Stimulated activated CD4-positive, alpha-beta T cell treated with anti-CD3 and anti-CD28 coated beads, Interleukin-4, amount 100 ng/mL, for 24 hours (primary cell): ENCODE measurements at places on chromosomes 7 and 10.

DNA sequence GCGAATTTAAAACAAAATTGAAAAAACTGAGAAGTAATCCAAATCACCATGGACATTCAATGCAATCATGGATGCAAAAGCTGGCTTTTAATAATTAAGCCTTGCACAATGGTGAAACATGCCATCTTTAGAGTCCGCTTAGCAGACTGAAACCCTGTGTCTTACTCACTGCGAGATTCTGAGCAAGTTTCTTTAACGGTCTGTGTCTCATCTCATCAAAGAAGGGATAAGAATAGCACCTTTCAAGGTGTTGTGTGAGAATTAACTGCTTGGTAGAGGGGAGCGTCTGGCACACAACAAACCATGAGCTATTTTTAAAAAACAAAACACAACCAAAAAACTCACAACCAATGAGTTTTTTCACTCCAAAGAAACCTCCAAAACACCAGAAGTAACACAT lies 21.4 kb downstream of the ACBD7 start:
- DNase-seq: no peak

- DNase-seq: no peak
These were observed 59.4 kb downstream of the ST7 start for GRCh38 chr7:117012696-117013095.

DNA sequence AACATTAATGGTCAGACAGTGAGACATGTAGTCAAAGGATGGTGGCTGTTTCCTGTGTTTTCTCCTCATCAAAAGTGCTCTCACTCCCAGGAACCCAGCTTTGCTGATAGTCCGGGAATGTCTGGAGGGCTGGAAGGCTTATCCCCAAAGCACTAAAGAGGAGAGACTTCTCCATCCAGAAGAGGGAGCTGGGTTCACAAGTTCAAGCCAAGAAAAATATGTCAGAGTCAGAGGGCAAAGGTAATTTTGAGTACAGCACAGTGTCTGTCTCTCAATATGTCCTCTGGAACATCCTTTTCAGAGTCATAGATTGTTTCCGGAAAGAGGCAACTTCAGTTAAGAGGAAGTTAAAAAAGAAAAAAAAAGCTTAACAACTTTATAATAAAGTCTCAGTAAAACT lies 281.5 kb upstream of the PHYHIPL start:
- DNase-seq: no peak

DNA sequence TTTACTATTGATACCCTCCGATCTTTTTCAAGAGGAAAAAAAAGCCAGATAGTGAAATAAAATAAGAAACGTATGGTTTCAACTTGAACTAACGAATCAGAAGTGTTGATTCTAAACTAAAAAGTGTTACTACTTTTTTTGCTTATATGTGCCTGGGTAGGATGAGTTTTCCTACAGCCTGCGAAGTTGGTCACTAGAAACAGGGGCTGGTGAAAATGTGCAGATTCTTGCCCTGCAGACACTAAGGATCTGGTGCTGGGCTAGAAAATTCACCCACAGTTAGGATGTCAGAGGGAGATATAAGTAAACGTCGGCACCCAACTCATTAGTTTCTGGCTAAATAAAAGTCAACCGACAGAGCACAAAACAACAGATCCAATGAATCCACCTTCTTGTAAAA lies 298.7 kb upstream of the NFE2L3 start:
- DNase-seq: no peak

GRCh38 chr10:13346283-13347042 lies 1.6 kb downstream of the SEPHS1 start:
- no peak for DNase-seq
